ENCODE measurements at places on chromosomes 6 and 20.
A peak's percentile ranks its signal among the peaks of the same experiment; 100 is the strongest.

GRCh38 chr20:64206614-64207013 lies 42.4 kb downstream of the MYT1 start:
- DNase-seq = no peak

- DNase-seq = no peak
These were observed 2.1 kb downstream of the ZC3H12D start for GRCh38 chr6:149482545-149483333.

DNA sequence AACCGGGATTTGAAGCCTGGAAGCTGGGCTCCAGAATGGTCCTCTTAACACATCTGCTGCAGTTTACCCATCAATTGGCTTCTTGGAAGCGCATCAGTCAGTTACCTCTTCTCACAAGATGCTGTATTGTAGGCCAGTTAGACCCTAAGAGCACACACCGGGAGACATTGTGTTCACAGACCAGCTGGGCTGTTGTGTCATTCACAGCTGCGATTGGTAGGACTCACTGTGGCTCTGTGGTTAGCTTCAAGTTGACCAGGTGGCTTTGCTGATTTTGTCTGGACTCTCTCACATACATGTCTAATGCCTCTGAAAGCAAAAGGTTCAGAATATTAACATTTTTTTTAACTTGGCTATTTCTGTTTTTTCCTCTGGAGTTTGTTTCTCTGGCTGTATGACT lies 64.8 kb downstream of the SNX9 start:
- no peak for DNase-seq

DNA sequence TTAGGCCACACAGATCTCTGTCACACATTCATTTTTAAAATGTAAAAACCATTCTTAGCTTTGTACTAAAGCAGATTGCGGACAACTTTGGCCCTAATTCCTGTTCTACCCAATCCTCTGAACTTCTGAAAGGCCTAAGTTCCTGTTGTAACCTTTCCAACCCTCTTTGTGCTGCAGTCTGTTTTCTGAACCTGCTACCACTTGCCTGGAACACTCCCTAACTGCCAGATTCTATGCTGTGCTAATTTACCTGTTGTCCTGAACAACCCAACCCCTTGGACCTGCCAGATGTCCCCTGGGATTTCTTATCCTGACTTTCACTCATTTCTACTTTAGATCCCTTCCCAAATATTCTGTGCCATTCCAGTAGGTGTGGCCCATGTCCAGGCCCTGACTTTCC lies 398.7 kb downstream of the ZFAND3 start:
- DNase-seq = no peak

DNA sequence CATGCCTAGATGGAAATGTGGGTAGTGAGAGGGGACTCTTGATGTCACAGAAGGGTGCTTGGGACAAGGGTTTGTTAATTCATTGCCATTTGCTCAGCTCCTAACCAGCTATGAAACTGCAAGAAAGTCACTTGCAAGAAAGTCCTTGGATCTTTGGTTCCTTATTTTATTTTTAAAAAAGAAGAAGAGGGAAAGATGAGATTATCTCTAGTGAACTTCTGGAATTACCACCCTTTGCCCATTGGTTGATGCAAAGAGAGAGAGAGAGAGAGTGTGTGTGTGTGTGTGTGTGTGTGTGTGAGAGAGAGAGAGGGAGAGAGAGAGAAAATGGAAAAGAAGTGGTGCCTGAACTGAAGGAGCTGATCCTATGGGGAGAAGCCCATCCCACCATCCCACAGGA lies 4.6 kb upstream of the SFT2D1 start:
- no peak for DNase-seq

- DNase-seq = peak; percentile 94
These were observed 61.1 kb upstream of the SLC22A16 start for GRCh38 chr6:110537208-110538123.
